Thoracic aorta (tissue), 2 donors: ENCODE measurements at places on chromosomes 1 and 21. TPM values are rescaled to one million over a fixed set of nuclear protein-coding genes. Genes with fewer than 3 reads are reported as not detected.

NBPF20 gene
- total RNA-seq: 6.0 TPM

CXADR gene
- total RNA-seq: 0.28 TPM

TM2D1 gene
- total RNA-seq: 114 TPM

GOLT1A gene
- not detected for total RNA-seq

USF1 gene
- 57.9 TPM for total RNA-seq

ACTA1 gene
- 2.3 TPM for total RNA-seq

SPRR2G gene
- total RNA-seq: not detected

STYXL2 gene
- 21.9 TPM for total RNA-seq

CHAF1B gene
- total RNA-seq: 1.2 TPM

SDE2 gene
- total RNA-seq: 19.1 TPM

ZFP69B gene
- total RNA-seq: 0.71 TPM
